ENCODE measurements at places on chromosomes 5 and 9. TPM values are rescaled to one million over a fixed set of nuclear protein-coding genes. Genes with fewer than 3 reads are reported as not detected.

Gene BTNL9
- total RNA-seq: not detected

Gene NIPAL4
- 0.14 TPM for total RNA-seq

Gene TRIM32
- total RNA-seq: 22.2 TPM

Gene SH3PXD2B
- 27.2 TPM for total RNA-seq

Gene NR2F1-AS1
- total RNA-seq: 45.1 TPM

Gene STING1
- 26.9 TPM for total RNA-seq

Gene EGFLAM
- total RNA-seq: 4.7 TPM

Gene PCDH12
- 0.14 TPM for total RNA-seq

Gene PALM2AKAP2
- 9.7 TPM for total RNA-seq

Gene LIFR
- 49.4 TPM for total RNA-seq

Gene SPATA31D4
- total RNA-seq: not detected

Gene LHX6
- total RNA-seq: not detected

Gene PTGER4
- 3.4 TPM for total RNA-seq

Gene TPPP
- total RNA-seq: 0.09 TPM
